MCF 10A (cell line): ENCODE measurements at places on chromosomes 2 and 18. TPM values are rescaled to one million over a fixed set of nuclear protein-coding genes. Genes with fewer than 3 reads are reported as not detected.

GRCh38 chr2:17057109-17058017, 391.7 kb upstream of the CYRIA start:
- H3K27ac ChIP-seq: no peak overlapping the region
- H3K36me3 ChIP-seq: no peaks in the 10 kb centered on the region

GRCh38 chr2:86142436-86143257, 36.6 kb downstream of the PTCD3 start:
- H3K4me1 ChIP-seq: no peaks in the 10 kb centered on the region
- no peaks in the 10 kb centered on the region for H3K27me3 ChIP-seq
- DNase-seq: no peak
- H3K4me3 ChIP-seq: no peak overlapping the region

DES gene
- not detected in 2 replicates for total RNA-seq

MAL gene
- not detected in 2 replicates for total RNA-seq

- no peaks in the 10 kb centered on the region for H3K36me3 ChIP-seq
- H3K27me3 ChIP-seq: peaks cover 1% of the 10 kb centered on the region
- H3K4me3 ChIP-seq: no peak overlapping the region
- no peak for DNase-seq
Observed at GRCh38 chr2:240811346-240812300, 8.4 kb downstream of the KIF1A start.

DNA sequence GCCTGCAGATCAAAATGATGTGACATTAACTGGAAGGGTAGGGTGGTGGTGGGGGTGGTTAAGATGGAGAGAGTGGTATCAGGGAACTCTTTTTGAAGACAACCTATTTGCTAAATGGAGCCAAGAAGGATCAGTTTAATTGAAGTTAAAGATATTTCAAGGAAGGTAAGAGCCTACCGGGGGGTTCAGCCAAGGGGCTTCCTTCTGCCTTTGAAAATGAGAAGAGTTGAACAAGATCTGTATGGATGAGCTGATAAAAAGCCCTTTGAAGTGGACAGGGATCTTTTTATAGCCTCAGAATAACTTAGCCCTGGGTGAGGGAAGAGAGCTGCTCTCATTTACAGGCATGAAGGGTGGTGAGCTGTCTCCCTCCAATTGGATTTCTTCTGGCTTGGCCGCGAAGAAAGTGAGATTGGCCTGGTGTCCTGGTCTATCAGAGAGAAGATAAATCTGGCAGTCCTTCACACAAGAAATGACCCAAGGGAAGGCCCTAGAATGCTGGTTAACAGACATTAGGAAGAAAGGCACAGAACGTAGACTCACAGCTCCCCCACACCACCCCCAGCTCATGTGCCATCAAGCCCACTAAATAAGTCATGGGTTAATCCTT, 439.8 kb downstream of the TNS1 start:
- H3K4me1 ChIP-seq: no peaks in the 10 kb centered on the region
- no peaks in the 10 kb centered on the region for H3K36me3 ChIP-seq
- no peak for DNase-seq
- no peak overlapping the region for H3K27ac ChIP-seq
- no peak overlapping the region for H3K4me3 ChIP-seq

GULP1 gene
- 4.2 and 9.3 TPM in 2 replicates for total RNA-seq

COL5A2 gene
- 7.4 and 9.3 TPM in 2 replicates for total RNA-seq

- H3K4me3 ChIP-seq: no peak overlapping the region
- DNase-seq: no peak
- no peaks in the 10 kb centered on the region for H3K4me1 ChIP-seq
- H3K36me3 ChIP-seq: peaks cover 9% of the 10 kb centered on the region
- H3K27me3 ChIP-seq: no peaks in the 10 kb centered on the region
- H3K27ac ChIP-seq: no peak overlapping the region
Observed at GRCh38 chr2:102798181-102798580, 36.4 kb downstream of the TMEM182 start.

ADD2 gene
- total RNA-seq: 0.23 and 0.34 TPM in 2 replicates
